GM12864 (cell line): ENCODE measurements at places on chromosomes 3 and 15.

- DNase-seq = no peak
Observed at GRCh38 chr3:30314757-30315325, 291.6 kb upstream of the TGFBR2 start.

DNA sequence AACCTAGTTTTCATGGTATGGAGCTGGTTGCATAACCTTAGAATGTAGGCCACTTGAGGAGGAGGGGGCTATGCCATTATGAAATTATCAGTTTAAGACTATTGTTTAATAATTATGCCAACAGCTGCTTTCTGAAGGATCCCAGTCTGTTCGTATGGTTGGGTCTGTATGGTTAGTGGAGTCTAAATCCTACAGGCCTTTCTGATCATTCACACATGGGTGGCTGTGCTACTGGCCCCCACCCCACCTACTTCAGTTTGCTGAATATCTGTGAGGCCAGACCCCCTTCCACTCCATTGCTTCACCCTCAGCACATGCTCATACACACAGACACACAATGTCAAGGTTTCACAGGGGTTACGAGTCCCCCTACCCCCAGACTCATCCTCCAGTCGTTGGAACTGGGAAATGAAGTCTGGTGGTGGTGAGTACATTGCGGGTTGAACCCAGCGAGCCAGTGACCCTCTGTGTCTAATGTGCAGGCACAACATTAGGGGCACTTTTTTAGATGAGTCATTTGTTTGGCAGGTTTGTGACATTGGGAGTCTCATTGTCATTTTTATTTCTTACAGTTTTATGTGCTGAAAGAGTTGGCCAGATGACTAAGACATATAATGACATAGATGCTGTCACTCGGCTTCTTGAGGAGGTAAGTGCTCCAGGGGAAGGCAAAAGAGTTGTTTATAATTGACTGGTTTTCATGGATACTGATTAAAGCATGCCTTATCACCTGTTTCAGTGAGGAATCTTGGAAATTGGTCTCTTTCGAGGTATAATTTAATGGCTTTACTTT lies 85.3 kb downstream of the TRAK1 start:
- no peak for DNase-seq

- no peak for DNase-seq
Observed at GRCh38 chr15:91790836-91791235, 62.7 kb upstream of the SLCO3A1 start.

GRCh38 chr3:192212335-192212734 lies 515.0 kb downstream of the FGF12 start:
- DNase-seq = no peak

GRCh38 chr3:29414468-29415224 lies 133.8 kb downstream of the RBMS3 start:
- DNase-seq = no peak

GRCh38 chr3:131491775-131492174 lies 11.0 kb downstream of the MRPL3 start:
- DNase-seq = no peak

DNA sequence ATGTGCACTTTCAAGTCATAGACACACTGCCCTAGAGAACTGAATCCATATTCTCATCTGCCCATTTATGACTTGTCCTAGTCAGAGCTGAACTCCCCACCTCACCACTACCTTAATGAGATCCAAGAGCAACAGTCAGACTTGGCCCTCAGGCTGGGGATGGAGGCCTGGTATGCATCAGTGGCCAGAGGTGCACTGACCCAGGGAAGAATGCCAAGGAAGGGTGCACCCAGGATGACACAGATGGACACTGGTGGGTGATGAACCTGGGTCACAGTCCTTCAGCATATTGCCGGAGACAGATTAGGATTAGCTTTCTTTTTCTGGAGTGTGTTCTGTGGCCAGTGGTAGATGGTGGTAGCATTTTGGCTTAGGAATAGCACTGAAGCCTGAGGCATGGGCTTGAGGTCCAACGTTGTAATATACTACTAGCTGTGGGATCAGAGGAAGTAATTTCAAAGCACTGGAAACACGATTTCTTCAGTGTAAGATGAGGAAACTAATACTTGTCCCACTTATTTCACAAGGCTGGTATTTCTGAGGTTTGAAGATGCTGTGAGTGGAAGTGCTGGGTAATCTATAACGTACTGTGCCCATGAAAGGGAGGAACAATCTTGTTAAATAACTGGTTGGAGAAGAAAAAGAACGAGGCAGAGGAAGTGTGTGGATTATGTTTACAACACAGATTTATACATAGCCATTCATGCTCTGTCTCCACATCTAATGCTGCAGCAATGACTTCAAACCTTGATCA lies 265.0 kb downstream of the THRB start:
- DNase-seq = no peak

- DNase-seq = no peak
Observed at GRCh38 chr3:159265705-159266104, 463.9 kb downstream of the MFSD1 start.

DNA sequence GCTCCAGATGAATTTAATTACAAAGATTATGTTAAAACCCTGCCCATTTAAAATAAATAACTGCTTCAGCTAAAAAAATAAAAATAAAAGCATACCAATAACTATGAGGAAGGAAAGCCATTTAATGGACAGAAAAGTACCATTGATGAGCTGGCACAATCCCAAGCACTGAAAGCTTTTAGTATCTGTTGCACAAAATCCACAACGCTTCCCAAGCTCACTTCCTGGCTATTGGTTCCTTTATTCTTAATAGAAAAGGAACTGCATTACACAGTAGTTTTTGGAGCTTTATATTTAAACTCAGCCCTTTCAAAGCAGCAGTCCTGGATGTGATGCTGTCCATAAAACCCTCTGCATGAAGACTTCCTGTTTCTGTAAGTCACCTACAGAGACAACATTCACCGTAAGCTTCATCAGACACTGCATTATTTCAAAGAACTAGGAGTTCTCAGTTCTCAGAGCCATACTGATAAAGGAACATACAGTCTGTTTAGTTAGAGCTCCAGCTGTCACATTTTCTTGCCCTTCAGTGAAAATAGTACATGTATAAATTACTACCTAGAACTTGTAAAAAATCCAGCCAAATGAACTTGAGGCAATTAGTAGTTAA lies 81.5 kb downstream of the CSNK1G1 start:
- DNase-seq = no peak

GRCh38 chr15:63013052-63013808 lies 29.3 kb upstream of the TPM1 start:
- DNase-seq = no peak

- no peak for DNase-seq
Observed at GRCh38 chr3:14300721-14301399, 101.5 kb upstream of the SLC6A6 start.

- no peak for DNase-seq
Observed at GRCh38 chr3:42747581-42747980, 25.5 kb downstream of the CCDC13 start.

- DNase-seq = no peak
Observed at GRCh38 chr3:195609229-195609628, 25.5 kb upstream of the APOD start.

GRCh38 chr3:87755852-87756251 lies 303.0 kb downstream of the CGGBP1 start:
- DNase-seq = no peak

DNA sequence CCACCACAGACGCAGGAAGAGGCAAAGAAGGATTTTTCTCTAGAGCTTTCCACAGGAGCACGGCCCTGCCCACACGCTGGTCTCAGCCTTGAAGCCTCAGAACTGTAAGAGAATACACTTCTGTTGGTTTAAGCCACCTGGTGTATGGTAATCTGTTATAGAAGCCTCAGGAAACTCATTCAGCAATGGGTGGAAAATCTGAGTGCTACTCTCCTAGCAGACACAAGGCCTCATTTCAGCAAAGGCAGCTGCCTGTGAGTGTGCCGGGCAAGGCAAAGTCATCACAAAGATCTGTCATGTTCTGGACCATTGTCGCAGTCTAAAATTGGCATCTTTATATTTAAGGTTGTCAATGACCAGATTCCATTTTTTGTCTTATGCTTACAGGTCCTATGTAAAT lies 31.0 kb downstream of the ATP10A start:
- no peak for DNase-seq

- DNase-seq = no peak
Observed at GRCh38 chr3:154122552-154122911, 1.3 kb downstream of the ARHGEF26 start.

GRCh38 chr3:190533511-190534281 lies 19.8 kb downstream of the IL1RAP start:
- no peak for DNase-seq

DNA sequence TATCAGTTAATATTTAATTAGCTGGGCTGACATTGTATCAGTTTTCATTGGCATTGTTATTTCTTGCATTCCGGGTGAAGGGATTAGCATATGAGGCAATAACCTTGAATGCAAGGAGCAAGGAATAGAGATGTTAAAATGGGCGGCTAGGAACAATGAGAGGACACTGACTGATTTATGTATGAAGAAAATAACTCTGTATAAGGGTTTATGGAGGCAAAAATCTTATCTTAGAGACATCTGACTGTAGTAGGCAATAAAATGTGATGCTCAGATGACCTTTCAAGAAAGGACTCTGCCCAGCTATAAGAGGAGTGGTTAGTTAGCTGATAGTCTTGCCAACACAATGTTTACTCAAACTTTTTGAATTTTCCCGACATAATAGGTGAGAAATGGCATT lies 158.3 kb downstream of the EFHB start:
- no peak for DNase-seq

- DNase-seq = no peak
Observed at GRCh38 chr3:132872711-132873110, 150.5 kb upstream of the NPHP3 start.

GRCh38 chr3:861721-862120 lies 231.1 kb upstream of the CNTN6 start:
- no peak for DNase-seq

- DNase-seq = no peak
Observed at GRCh38 chr3:189317911-189318310, 146.1 kb downstream of the TPRG1 start.

DNA sequence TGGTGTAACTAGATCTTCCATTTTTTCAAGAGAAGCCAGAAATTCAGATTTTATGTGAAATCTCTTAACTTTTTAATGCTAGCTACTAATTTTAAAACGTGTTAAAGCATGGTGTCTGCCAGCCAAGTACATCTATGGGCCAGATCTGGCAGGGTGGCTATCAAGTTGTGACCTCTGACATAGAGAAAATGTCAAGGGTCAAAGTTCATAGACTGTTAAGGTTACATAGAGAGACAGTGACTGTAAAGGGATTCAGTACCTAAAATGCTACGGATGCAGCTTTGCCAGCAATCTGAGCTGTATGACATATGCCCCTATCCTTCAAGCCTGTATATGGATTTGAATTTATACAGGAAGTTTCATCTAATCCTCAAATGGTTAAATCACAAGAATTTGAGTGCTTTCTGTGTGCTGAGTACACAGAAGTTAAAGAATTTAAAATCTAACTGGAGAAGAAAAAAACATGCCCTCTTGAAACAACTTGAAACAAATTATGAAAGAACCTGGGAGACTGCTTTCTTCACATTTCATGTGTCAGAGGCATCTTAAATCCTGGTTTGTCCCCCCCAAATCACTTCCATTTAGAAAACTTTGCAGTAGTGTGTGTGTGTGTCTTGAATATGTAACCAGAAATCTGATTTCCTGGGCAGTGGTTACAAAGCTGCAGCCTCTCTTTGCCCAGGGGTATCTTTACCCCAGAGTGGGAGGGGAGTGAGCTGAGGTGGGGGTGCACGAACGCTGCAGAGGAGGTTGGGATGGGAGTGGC lies 895 bp upstream of the ARHGAP31 start:
- DNase-seq = no peak

- no peak for DNase-seq
Observed at GRCh38 chr15:83764201-83764838, 110.4 kb downstream of the ADAMTSL3 start.

- no peak for DNase-seq
Observed at GRCh38 chr3:74089814-74090213, 465.1 kb upstream of the PDZRN3 start.

- DNase-seq = no peak
Observed at GRCh38 chr3:133828576-133829309, 23.1 kb downstream of the SRPRB start.

DNA sequence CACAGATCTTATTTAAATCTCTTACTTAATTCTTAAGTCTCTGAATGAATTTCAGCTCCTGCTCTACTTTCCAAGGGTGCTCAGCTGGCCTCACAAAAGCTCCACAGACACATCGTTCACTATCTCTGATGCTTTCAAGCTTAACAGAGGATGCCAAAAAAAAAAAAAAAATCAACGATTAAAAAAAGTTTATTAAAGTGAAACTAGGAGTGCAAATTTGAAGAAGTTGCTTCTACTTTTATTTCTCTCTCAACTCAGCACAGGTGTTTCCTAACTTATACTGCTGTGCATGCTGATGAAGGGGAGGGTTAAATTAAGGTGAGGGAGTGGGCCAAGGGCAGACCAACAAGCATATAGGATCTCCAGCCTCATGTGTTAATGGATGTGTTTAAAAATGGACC lies 157.2 kb downstream of the TIGIT start:
- no peak for DNase-seq

DNA sequence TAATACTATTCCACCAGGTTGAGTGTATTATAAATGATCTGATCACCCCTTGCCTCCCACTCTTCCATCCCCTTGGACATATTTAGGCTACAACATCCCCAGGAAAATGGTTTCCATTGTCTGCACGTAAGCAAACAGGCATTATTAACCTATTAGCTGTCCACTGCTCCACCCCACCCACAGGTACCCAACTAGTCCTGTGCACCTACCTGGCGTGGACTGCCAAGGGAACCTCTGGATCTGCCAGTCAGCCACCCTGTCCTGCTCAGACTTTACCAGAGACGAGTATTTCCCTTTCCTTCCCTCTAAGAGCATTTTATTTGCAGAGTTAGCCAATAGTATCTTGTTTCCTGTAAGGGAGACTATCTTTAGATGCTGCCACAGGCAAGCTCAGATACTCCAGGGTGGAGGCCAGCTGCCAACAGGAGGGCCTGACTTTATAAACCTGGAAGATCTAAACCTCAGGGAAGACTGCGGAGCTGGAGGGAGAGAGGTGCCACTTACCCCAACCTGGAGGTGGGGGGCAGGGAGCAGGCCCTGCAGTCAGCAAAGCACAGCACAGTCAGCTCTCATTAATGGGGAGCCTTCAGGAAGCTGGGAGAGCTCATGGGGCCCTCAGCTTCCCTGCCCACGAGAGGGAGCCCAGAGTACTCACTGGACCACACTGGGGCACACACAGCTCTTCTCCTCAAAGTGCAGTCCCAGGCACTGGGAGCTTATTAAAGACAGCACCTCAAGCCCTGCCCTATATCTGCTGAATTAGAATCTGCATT lies at the start of gene CX3CR1:
TSS of gene CX3CR1 (minus strand) at position 292 of the 773 bp plus-strand sequence. CDS start 13,527 bp downstream, outside the sequence.
- DNase-seq = no peak

DNA sequence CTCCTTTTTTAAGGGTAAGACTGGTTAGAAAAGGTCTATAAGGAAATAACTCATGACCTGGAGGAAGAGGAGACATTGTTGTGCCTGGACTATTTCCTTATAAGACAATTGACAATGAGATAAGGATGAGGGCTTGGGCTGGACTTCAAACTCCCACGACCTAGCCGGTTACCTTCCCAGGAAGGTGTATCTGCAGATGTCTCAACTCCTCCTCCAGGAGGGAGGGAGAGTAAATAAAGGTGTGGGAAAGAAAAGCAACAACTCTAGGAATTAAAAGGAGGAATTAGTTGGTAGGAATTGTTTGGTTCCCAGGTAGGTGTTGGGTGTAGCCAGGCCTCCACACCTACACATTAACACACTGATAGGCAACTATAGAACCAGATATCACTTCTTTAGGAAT lies 97.8 kb upstream of the TBL1XR1 start:
- no peak for DNase-seq

GRCh38 chr15:59532770-59533379 lies 78.7 kb upstream of the GCNT3 start:
- DNase-seq = no peak

GRCh38 chr3:95399585-95399984 lies 1336.7 kb downstream of the NSUN3 start:
- no peak for DNase-seq
